Body of pancreas (tissue), 4 donors: ENCODE measurements at places on chromosomes 3 and 15. TPM values are rescaled to one million over a fixed set of nuclear protein-coding genes. Genes with fewer than 3 reads are reported as not detected.

DNA sequence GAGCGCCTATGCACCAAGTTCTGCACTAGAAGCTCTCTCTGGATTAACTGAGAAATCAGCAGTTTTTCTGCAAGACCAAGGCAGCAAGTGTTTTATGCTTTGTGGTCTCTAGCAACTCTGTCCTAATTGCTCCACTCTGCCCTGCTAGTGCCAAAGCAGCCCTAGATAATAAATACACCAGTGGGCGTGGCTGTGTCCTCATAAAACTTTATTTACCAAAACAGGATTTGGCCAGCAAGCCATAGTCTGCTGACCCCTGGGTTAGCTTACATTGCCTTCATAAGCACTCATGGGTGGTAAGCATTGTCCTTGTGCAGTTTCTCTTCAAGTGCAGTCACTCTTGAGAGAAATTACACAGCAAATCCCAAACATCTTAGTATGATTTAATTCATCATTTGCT, 30.7 kb upstream of the SLC24A5 start:
- DNase-seq, result no peak

GRCh38 chr3:1272546-1273265, 179.9 kb downstream of the CNTN6 start:
- DNase-seq, result no peak

DNA sequence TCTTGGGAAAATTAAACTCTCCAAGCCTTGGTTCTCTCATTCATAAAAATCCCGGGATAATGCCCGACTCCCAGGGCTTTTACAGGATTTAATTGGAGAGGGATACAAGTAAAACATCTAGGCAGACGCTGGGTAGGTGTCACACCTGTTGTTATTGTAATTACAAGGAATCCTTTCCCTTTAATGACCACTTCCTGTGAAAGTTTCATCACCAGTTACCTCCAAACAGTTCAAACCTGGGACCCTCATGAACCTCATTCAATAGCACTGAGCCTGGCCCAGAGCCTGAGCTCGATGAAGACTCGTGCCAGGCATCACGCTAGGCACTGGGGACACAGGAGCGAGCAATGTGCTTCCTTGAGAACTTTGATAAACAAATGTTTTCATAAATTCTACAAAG, 2.1 kb upstream of the RYK start:
- no peak for DNase-seq

- peak; percentile 21 for DNase-seq
These were observed 46.9 kb downstream of the WNT5A start for GRCh38 chr3:55440104-55440708.

- DNase-seq, result peak; percentile 44
These were observed 6.4 kb downstream of the STRA6 start for GRCh38 chr15:74196175-74196574.

DNA sequence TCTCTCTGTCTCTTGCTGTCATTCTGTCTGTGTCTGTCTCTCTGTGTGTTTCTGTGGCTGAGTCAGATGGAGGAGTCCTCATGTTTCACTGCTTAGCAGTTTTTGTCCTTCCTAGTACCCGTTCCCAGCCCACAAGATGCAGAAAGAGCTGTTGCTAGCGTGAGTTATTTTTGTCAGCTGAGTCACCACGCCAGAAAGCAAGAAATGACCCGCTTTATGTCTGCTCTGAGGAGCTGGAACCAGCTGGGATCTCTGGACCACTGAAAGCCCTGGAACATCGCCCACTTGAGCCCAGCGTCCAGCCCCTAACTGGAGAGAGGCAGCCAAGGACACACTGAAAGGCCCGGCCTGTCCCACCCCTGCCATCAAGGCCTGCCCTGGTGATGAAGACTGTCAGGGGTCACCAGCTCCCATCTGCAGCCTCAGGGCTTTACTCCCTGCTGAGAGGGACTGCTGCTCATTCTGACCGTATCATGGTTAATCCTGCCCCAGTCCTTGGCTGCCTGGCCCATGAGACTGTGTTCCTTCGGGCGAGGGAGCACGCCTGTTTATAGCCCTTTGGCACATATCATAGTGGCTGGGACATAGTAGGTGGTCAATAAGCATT, 101.7 kb upstream of the TPM1 start:
- peak; percentile 48 for DNase-seq

TJP1 gene
- 70.9 TPM for total RNA-seq

GRCh38 chr3:46542344-46542743, 23.8 kb downstream of the LRRC2 start:
- DNase-seq, result no peak

DNA sequence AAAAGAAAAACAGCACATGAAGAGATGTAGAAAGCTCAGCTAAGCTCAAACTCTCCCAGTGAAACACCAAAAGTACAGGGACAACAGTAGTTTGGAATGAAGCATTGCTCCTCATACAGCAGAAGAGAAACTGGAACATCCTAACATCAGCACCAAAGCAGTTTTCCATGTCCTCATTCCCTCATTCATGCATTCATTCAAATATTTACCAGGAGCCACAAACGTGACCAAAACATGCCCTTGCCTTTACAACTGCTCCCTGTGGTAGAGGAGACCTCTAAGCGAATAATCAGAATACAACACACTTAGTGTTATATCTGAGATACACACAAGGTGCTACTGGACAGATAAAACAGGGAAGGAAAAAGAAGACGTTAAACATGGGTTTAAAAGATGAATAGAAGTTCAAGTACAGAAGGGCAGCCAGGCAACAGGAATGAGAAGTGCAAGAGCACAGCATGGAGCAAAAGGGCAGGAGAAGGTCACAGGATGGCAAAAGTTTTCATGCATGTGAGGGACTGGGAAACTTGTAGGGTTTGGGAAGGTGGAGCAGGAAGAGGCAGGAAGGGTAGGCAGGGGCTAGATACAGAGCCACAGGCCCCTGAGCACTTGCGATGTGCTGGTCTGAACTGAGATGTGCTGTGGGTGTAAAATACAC, 58.5 kb upstream of the LMCD1 start:
- DNase-seq, result no peak

COPG1 gene
- total RNA-seq, result 62.6 TPM

- no peak for DNase-seq
These were observed 124.7 kb upstream of the TSPAN3 start for GRCh38 chr15:77195586-77195985.

CCDC32 gene
- total RNA-seq, result 7.6 TPM

PODXL2 gene
- total RNA-seq, result 14.2 TPM

DNA sequence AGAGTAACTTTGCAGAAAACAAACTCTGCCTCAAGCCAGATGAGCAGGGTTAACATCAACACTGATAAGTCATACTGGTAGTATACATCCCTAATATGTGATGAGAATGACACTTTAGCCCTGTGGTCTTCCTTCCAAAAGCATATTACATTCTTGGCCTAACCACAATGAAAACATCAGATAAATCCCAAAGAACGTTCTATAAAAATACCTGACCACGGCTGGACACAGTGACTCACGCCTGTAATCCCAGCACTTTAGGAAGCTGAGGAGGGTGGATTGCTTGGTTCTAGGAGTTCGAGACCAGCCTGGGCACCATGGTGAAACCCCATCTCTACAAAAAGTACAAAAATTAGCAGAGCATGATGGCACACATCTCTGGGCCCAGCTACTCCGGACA, 4.7 kb downstream of the TMCC1 start:
- DNase-seq, result no peak

- DNase-seq, result no peak
These were observed 44.2 kb upstream of the GATA2 start for GRCh38 chr3:128537091-128537703.

KCNMB3 gene
- 6.5 TPM for total RNA-seq

- DNase-seq, result peak; percentile 25
These were observed 285.4 kb upstream of the ROPN1 start for GRCh38 chr3:124277144-124277890.

ISLR gene
- total RNA-seq, result 15.8 TPM

DNA sequence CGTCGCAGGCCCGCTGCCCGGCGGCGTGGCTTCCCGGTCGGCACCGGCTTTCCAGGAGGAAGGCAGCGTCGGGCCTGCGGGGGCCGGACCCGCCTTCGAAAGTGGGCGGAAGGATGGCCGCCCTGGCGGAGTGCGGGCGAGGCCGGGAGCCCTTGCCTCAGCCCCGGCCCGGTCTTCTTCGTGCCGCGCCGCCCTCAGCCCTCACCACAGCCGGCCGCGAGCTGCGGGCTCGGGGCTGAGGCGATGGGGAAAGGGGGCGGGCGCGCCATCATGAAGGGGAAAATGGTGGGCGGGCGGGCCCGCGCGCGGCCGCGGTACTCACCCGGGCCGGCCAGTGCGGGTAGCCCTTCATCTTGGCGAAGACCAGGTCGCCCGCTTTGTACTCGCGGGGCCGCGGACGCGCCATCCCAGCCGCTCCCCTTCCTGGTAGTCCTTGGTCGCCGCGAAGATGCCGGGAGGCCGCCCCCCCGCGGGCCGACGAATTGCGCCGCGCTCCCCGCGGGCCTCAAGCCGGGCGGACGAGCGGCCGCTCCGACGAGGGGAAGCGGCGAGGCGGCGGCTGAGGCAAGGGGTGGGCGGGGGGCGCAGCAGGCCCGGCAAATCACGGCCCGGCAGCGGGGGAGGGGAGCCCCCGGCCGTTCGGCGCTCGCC, 489 bp downstream of the HDGFL3 start:
- DNase-seq, result peak; percentile 41

DUOXA2 gene
- not detected for total RNA-seq

ZBED2 gene
- total RNA-seq, result not detected
